ENCODE measurements at places on chromosomes 12 and 14.

GRCh38 chr12:53775478-53776145, 23.8 kb upstream of the CISTR start:
- no peak for DNase-seq

DNA sequence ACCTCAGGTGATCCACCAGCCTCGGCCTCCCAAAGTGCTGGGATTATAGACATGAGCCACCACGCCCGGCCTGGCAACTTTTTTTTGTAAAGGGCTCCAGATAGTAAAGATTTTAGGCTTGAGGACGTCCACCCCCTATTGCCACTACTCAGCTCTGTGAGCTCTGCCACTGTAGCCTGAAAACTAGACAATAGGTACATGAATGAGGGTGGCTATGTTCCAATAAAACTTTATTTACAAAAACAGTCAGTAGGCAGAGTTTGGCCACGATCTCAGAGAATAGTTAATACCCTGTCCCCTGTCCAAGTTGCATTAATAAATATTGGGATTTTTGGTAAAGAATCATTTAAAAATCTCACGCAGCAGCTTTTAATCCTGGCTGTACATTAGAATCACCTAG, 90.1 kb downstream of the FOXN4 start:
- DNase-seq: no peak

DNA sequence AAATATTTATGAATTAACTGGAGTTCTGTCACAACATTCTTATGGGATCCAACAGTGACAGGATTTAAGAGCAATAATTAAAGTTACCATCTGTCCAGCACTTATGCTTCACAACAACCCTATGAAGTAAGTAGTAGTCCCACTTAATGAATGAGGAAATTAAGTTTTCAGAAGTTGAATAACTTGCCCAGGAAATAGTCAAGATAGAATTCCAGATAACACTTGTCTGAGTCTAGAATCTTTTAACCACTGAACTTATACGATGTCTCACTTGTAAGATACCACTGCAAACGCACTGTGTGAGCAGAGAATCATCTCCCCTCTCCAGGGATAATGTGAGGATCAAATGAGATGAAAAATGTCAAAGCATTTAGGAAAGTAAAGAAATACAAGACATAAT, 3.3 kb upstream of the TTC9 start:
- no peak for DNase-seq

- no peak for DNase-seq
Observed at GRCh38 chr14:35384455-35385041, 20.0 kb downstream of the NFKBIA start.

- no peak for DNase-seq
Observed at GRCh38 chr14:63204407-63205043, at the start of gene RHOJ. RHOJ (plus strand) TSS chr14:63204443; CDS start chr14:63204870, 427 bp downstream.

- no peak for DNase-seq
Observed at GRCh38 chr14:104559804-104560585, 19.6 kb upstream of the C14orf180 start.

DNA sequence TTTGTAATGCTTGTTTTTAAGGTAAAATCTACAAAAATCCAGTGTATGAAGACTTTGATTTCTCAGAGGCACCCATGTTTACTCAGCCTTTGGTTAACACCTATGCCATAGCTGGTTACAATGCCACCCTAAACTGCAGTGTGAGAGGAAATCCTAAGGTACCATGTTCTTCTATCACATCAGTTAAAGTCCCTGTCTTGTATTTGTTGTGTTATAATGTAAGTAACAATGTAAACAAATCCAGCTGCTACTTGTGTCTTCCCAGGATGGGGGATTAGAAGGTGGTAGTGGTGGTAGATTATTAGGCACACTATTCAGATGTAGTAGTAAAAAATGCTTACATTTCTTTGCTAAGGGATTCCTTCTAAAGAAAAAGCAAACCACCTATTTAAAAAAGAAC, 19.4 kb upstream of the CHPT1 start:
- DNase-seq: no peak

DNA sequence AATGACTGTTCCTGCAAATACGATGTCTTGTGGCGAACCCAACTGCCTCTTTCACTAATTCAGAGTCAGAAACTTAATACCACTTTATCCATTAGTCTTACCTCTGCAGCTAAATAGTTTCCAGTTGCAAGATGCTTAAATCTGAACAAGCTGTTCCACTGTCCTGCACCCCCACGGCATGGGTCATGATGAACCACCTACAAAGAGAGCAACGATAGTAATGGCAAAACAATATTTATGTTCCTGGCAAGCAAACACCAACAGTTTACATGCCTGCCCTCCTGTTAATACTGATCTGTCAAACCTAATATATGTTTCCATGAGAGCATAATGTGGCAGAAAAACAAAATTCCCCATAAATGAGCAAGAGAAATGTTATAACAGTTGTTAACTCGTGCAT, 121.9 kb downstream of the ITPR2 start:
- DNase-seq: no peak

DNA sequence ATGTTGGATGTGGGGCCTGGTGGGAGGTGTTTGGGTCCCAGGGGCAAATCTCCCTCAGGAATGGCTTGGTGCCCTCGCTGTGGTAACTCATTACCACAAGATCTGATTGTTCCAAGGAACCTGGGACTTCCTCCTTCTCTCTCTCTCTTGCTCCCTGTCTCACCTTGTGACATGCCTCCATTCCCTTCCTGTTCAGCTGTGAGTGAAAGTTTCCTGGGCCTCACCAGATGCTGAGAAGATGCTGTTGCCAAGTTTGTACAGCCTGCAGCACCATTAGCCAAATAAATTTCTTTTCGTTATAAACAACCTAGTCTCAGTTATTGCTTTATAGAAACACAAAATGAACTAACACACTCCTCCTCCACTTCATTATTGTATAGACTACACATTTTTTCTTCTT, 759.8 kb upstream of the MDGA2 start:
- no peak for DNase-seq

- no peak for DNase-seq
Observed at GRCh38 chr12:82517027-82517426, 158.7 kb downstream of the METTL25 start.

DNA sequence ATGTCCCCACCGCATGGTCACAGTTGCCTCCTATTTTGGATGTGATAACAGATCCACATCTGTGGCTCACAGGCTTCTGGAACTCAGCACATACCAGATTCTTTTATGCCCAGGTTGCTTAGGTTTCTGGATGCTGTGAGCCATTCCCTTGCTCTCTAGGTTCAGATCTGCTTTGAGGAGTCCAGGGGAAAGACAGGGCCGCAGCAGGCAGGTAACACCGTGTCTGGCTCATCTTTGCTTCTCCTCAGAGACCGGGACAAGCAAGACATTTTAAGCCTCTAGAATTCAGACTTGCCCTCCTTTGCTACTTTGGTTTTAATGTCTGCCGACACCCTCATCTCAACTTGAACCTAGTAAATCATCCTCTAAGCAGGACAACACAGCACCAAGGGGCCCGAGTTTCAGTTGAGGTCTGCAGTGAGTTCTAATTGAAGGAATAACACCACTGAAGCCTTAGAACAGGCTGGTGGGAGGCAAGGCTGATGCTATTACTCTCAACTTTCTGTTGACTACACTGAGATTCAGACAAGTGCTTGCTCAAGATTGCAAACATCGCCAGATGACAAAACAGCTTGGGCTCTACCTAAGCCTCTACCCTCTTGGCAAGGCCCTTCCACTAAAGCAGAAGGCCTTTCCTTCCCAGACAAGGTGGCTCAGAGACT, 55.3 kb downstream of the MDM2 start:
- no peak for DNase-seq

- DNase-seq: no peak
Observed at GRCh38 chr12:15829255-15829654, 40.1 kb upstream of the EPS8 start.

DNA sequence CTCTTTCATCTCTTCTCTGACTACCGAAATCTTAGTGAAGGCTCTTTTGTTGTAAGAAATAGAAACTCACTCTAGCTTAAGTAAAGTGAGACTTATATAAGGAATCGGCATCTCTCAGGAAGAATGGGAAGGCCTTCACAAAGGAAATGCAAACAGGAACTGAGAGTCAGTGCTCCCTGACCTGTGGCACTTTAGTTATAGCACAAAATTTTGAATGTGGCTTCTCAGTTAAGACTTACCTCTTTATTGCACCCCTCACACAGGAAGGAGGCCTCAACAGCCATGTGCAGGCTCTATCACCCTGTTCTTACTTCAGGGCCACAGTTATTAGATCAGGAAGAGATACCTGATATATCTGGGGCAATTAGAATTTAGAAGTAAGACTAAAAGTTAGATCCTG, 224.7 kb upstream of the EGLN3 start:
- no peak for DNase-seq

- DNase-seq: no peak
Observed at GRCh38 chr12:104242546-104243206, 27.1 kb downstream of the TXNRD1 start.

DNA sequence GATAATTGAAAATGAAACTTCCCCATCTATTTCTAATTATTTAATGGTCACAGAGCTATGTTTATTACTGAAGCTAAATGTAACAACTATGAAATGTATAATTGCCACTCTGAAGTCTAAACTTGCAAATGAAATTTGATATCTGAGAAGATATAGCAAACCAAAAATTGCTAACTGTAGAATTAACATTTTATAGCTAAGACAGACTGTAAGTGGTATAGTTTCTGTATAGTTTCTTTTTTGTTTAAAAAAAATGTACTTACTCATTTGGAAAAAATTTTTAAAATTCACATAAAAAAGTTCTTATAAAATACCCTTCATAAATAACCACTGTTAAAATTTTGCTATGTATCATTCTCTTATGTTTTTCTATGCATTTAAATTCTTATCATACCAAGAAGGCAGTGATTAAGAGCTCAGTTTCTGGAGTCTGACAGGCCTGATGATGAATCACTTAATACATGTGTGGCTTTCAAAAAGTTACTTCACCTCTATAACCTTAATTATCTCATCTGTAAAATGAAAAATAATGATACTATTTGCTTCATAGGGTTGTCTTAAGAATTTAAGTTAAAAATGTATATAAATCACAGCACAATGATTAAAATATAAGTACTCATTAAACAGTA, 214.7 kb upstream of the GARIN2 start:
- no peak for DNase-seq
